Dermis blood vessel endothelial cell (primary cell): ENCODE measurements at places on chromosomes 5 and 9. TPM values are rescaled to one million over a fixed set of nuclear protein-coding genes. Genes with fewer than 3 reads are reported as not detected.

Gene LRRC70
- 48.4 and 60.8 TPM in 2 replicates for total RNA-seq

Gene CDKN2B-AS1
- total RNA-seq: 0.28 and 2.2 TPM in 2 replicates

Gene GLRX
- total RNA-seq: 18.3 and 26.0 TPM in 2 replicates

Gene MFAP3
- total RNA-seq: 119 and 145 TPM in 2 replicates

GRCh38 chr5:141431286-141431685 is 979 bp downstream of the PCDHGA12 start:
- DNase-seq: peak; percentile 57

DNA sequence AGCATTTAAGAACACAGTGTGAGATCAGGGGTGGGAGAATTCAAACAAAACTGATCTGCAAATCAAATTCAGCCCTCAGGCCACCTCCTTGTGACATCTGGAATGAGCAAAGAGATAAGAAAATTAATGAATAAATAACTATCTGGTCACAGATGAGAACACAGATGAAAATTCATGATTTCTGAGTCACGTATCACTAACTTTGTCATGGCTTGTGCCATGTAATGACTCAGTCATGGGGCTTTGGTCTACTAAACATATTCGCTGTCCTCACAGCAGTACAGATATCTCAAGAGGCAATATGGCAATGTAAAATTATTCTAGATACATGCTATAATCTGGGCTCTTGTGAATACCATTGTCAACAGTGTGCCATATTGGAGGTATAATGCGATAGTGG is 274.4 kb downstream of the MAN2A1 start:
- DNase-seq: no peak

- DNase-seq: peak; percentile 82
Observed at GRCh38 chr5:73654171-73654811, 28.3 kb downstream of the ARHGEF28 start.

GRCh38 chr9:133716564-133717112 is 21.5 kb downstream of the SARDH start:
- no peak for DNase-seq

DNA sequence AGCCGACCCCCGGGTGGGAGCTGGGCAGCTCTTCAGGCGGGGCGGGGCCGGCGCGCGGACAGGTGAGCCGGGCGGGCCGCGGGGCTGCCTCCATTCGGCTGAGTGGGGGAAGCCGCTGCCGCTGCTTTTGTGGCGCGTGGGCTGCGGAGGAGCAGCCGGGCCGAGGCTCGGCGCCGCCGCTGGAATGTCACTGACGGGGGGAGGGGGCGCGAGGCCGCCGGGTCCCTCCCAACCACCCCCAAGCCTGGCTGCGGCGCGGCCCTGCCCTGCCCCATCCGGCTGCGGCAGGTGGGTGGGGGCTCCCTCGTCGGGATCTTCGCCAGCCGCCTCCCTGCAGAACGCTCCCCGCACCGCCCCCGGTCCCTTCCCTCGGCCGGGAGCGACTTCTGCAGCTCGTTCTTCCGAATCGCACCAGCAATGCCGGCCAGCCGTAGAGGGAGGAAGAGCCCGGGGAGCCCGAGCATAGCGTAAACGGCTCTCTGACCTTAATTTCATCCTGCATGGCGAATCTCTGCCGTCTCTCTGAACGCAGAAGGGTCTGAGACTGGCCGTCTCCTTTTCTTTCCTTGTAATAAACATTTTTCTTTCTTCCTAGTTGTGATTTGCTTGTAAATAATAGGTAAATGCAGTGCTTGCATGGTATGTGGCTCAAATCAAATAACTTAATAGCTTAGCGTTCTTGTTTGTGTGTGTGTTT is 505 bp downstream of the SPTAN1 start:
- peak; percentile 46 for DNase-seq

GRCh38 chr9:38293022-38293421 is 99.5 kb upstream of the ALDH1B1 start:
- no peak for DNase-seq

DNA sequence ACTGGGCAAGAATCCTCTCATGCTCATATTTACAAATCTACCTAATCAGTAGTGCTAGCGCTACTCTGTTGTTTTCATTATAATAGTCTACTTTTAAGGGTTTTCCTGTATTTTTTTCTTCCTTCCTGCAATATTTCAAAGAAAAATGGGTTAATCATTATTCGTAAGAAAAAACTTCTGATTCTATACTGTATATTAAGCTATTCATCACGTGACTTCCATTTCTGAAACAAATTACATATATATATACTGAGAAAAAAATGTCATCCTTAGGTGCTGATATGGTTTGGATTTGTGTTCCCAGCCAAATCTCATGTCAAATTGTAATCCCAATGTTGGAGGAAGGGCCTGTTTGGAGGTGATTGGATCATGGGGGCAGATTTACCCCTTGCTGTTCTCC is 197.0 kb downstream of the FBXL17 start:
- no peak for DNase-seq

- DNase-seq: no peak
Observed at GRCh38 chr5:17925276-17925675, 291.0 kb downstream of the TAF11L14 start.

GRCh38 chr5:133274597-133274935 is 222.8 kb downstream of the HSPA4 start:
- DNase-seq: no peak

DNA sequence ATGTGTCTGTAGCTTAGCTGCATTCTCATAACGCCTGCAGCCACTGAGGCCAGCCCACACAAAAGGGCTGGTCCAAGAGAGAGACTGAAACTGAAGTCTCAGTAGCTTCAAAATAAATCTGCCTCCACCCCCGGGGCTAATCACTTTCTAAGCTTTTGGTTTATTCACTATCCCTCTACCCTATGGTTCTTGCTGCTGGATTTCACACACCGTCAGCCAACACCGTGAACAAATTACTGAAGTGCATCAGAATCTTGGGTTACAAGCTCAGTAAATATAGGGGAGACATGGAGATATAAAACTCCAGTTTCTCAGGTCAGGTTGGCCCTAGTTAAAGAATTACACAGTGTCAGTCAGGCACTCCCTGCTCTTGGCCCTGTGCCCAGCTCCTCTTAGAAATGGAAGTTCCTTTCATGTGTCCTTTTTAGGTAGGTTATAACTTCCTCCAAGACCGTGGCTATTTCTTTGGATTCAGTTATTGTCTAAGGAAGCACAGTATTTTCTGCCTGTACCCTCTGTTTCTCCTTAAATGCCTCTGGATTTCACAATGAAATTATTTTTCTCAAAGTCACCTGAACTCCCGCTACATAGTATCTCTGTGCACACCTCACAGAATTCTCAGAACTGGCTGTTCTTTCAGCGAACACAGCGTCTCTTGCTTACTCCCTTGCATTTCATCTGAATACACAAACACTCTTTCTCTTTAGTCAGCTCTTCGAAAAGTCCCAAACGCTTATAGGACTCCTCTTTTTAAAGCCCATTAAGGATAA is 112.5 kb downstream of the FAM174A start:
- peak; percentile 25 for DNase-seq

GRCh38 chr5:135019314-135019713 is 14.7 kb downstream of the PITX1 start:
- DNase-seq: no peak

DNA sequence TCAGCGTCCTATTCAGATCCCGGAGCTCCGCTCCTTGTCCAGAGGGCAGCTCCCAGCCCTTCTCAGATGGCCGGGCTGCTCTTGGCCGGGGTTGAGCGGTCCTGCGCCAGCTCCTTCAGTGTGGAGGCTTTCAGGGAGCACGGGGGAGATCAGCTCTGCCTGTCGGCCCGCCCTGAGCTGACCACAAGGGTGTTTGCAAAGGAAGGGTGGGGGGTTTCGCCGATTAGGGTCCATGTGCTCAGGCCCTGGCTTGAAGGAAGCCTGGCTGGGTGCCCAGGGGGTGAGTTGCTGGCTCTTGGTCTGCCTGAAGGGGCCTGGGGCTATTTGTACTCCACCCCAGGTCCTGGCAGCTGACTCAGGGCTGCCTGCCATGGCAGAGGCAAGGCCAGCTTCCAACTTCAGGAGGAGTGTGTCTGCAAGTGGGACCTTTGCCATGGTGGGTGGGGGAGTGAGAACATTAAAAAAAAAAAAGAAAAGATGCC is 250.1 kb upstream of the KLF4 start:
- no peak for DNase-seq

DNA sequence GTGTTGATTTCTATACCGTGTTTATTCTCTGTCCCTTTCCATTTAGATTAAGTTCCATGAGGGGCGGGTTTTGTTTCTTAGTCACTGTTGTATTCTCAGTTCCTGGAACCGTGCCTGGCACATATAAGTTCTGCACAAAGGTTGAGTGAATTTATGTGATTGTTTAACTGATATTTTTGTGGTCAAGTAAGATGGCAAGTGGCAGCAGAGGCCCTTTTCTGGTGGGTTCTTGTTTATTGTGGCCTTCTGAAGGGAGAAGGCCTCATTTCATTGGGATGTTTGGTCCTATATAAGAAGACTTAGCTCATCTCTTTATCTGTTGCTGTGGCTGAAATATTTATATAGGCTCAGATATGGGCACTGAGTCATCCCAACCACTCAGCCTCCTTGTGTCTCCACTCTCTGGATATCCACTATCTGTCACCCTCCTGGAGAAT is 262.5 kb downstream of the PSAT1 start:
- DNase-seq: no peak

- DNase-seq: no peak
Observed at GRCh38 chr9:124507880-124508423, 753 bp upstream of the NR5A1 start.

GRCh38 chr5:181164076-181164952 is 16.9 kb downstream of the OR2V2 start:
- no peak for DNase-seq

GRCh38 chr9:111349766-111350165 is 19.7 kb upstream of the OR2K2 start:
- DNase-seq: no peak

GRCh38 chr9:110261632-110262031 is 5.3 kb upstream of the TXN start:
- no peak for DNase-seq

- peak; percentile 86 for DNase-seq
Observed at GRCh38 chr9:126474786-126475485, 138.8 kb upstream of the LMX1B start.

DNA sequence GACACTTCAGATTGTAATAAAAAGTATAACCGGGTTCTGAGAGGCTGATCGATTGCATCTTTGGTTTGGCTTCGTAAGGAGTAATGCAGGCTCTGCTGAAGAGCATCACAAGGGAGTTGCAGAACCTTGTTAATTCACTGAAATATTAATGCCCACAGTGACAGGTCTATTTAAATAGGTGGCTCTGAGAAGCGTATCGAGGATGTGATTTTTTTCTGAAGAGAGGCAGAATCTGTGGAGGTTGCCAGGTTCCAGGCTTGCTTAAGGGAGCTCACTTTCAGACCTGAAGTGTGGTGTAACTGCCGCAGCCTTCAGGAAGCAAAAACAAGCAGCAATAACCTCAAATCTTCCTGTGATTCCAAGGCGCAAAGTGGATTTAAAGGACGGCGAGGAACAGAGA is 80.3 kb downstream of the ANKRD33B start:
- DNase-seq: no peak
